ENCODE measurements at places on chromosomes 1 and 21.

- no peak for DNase-seq
These were observed 4.6 kb downstream of the MYCL start for GRCh38 chr1:39896909-39897685.

- no peak for DNase-seq
These were observed 2.6 kb downstream of the IVNS1ABP start for GRCh38 chr1:185314411-185314810.

- DNase-seq, result no peak
These were observed 3.5 kb downstream of the PBX1 start for GRCh38 chr1:164562511-164562910.

DNA sequence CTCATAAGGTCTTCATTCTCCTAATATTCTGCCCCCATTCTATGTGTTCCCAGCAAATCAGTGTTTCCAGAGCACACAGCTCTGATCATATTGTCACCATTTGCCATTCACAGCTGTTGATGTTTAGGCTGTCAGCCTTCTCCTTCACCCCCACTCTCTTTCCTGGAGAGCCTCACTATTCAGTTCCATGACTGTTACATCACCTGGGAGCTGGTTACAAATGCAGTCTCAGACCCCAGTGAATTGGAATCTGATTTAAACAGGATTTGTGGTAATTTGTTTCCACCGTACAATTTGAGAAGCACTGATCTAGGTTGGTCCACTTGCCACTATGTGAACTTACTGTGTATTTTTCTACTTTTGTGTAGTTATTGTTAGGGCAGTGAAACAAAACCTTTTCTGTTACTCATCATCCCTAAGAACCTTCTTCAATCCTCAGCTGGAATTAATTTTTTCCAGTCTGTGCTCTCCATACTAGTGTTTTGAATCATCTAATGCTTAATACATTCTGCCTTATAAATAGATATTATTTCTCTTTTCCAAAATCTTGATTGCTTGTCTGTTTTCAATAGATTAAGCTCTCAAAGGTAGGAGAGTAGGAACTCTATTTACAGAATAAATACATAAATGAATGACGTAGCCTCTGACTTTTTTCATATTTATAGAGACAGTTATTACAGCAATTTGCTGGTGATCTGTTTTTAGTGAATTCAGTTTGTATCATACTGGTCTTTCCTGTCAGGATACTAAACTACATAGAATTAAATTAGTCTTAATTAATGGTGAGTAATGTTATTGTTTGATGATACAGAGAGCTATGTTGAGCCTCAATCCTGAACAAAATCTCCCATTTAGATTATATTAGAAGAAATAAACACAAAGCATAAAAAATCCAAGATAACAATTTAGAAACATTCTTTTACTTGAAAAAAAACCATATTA is 8.1 kb downstream of the SNX7 start:
- DNase-seq, result no peak

DNA sequence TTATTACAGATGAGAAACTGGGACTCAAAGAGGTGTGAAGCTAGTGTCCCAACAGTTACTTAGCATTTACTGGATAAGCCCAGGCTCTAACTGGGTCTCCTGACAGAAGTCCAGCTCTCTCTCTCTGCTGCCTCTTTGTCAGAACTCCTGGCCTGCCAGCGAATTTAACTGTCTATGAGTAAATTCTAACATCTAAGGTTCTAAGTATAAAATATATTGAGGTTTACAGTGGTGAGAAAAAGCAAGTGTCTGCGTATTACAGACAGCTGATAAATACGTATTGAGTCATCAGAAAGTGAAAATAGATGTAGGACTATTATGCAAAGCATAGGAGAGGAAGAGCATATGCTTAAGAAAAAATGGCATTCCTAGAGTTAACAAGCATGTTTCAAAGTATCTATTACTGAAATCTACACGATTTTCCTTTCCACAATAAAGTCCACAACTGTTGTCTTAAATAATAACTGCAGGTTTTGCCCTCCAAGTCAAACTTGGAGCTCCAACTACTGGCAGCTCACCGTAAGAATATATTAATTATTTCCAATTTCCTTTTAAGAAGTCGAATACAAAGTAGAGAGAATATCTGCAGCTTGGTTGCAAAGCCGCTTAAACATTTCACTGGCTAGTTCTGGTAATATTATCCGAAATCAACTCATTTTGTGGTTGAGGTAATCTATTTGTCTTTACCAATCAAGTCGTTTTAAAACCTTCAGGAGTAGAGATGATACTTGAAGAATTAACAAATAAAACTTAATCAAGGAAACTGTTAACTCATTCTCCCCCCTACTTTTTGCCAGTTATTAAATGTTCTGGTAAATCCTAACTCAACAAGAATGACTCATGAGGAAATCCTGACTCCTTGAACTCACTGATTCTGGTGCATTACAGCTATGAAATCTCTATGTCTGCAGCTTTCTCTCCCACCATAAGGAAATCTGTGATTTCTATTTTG is 1.4 kb upstream of the RGS2 start:
- no peak for DNase-seq

GRCh38 chr1:172900376-172900997 is 150.3 kb downstream of the TNFSF18 start:
- no peak for DNase-seq

DNA sequence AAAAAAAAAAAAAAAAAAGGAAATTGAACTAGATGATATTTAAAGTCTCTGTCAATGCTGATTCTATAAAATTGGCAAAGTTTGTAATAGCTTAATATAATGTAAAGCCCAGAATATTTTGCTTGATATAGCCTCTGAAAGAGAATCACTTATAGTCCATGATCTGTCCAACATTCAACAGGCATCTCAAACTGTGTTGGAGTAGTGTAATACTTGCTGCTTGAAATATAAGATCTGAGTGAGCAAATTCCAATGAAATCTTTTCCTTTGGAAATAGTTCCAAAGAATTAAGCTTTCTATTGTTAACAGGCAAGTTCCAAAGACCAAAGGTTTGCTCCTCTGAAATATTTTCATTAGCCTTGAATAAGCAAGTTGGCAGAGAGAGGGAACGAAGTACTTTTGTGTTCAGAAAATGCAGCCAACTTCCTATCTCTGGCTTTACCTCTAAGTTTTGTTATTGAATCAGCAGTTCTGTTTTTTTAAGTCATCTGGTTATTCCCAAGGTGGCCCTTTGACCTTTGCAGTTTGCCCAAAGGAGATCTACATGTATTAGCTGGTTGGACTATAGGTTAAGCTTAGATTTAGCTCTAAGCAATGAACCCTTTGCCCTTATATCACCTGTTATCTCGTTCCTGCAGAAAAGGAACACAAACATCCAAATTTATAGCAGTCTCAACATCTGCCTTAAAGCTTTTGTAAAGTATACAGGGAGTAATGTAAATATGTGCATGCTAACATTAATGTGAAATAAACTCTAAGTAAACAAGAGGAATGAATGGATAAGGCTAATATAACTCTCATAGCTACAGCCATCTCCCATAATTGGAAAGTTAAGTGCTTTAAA is 24.4 kb upstream of the CEP350 start:
- DNase-seq, result no peak

DNA sequence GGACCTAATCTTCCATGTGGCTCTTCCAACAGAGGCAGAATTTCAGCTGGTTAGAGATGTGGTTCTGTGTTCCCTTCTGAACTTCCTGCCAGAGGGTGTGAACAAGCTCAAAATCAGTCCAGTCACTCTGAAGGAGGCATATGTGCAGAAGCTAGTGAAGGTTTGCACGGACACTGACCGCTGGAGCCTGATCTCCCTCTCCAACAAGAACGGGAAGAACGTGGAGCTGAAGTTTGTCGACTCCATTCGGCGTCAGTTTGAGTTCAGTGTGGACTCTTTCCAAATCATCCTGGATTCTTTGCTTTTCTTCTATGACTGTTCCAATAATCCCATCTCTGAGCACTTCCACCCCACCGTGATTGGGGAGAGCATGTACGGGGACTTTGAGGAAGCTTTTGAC is 17.3 kb downstream of the TENT5C start:
- DNase-seq, result no peak

GRCh38 chr1:58065520-58065919 is 481.0 kb downstream of the OMA1 start:
- DNase-seq, result no peak

GRCh38 chr1:219132939-219133338 is 40.7 kb upstream of the LYPLAL1 start:
- no peak for DNase-seq

DNA sequence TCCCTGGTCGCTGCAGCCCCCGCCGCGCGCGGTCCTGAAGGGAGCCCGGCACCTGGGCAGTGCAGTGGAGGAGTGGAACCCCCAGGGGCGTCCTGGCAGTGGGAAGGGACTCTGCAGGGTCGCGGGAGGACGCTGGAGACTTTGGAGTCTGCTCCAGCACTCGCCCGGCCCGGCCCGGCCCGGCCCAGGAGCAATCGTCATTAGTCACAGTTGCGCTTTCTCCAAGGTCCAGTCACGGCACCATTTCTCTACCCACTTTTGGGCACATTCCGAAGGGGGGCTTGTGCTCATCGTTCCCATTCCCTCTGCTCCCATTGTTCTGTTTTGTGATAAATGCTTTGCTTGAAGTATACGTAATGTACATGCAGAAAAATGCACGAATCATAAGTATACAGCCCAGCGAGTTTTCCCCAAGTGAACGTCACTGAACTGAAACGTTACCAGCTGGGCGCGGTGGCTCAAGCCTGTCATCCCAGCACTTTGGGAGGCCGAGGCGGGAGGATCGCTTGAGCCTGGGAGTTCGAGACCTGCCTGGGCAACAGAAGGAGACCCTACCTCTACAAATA is 999 bp downstream of the THAP3 start:
- DNase-seq, result no peak

- DNase-seq, result no peak
These were observed 13.6 kb downstream of the BATF3 start for GRCh38 chr1:212686069-212686468.

GRCh38 chr1:19040010-19040680 is 83.7 kb upstream of the IFFO2 start:
- no peak for DNase-seq

- DNase-seq, result no peak
These were observed 90.4 kb downstream of the ROR1 start for GRCh38 chr1:63864224-63864641.

DNA sequence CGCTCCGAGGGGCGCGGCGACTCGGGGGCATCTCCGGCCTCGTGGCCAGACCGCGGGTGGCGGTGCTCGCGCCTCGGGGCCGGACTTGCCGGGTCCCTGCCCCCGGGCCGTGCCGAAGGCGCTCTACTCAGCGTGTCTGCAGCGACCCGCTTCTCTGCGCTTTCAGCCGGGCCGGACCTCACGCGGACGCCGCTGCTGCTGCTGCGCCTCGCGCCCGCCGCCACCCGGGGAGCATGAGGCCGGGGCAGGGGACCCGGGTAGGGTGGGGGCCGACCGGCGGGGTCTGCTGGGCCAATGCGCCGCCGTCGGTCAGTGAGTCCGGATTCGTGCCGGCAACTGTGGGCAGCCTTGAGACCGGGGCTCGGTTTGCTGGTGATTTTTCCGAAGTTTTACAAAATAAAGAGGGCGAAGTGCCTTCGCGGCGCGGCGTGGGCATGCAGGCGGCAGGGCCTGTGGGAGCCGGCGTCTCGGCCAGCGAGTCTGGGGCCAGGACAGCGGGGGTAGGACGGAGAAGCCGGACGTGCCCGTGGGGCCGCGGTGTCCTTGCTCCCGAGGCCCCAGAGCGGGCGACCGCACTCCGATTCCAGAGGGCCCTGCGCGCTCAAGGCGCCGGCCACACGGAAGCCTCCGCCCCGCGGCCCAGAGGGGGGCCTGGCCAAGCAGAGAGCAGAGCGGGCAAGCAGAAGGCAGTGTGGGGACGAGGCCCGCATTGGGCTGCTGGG is 749 bp downstream of the FAM163A start:
- no peak for DNase-seq
